ENCODE measurements at places on chromosomes 7 and 10.
A peak's percentile ranks its signal among the peaks of the same experiment; 100 is the strongest.

GRCh38 chr7:134823400-134823799 lies 44.0 kb downstream of the CALD1 start:
- DNase-seq, result no peak

DNA sequence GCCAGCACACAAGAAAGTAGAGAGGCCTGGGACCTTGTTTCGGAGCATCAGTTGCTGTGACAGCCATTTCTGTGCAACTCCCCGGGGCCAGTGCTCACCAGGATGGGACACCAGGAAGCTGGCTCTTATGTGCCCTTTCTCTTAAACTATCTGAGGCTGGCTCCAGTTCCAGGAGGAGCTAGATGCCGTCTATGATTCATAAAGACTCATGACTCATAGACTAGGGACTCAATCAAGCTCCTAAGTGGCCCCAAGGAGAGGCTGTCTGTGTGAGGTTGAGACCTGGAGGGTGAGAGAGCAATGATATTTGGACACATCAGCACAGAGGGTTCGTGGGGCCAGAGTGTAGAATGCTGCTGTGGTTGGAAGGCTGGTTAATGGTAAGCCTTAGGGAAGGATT lies 580.1 kb downstream of the CCSER2 start:
- DNase-seq, result no peak

GRCh38 chr10:74738985-74739567 lies 87.3 kb upstream of the KAT6B start:
- no peak for DNase-seq

GRCh38 chr7:134126966-134127848 lies at the start of gene LRGUK:
LRGUK (plus strand) TSS chr7:134127340; CDS start chr7:134127368, 28 bp downstream.
- DNase-seq, result peak; percentile 77

DNA sequence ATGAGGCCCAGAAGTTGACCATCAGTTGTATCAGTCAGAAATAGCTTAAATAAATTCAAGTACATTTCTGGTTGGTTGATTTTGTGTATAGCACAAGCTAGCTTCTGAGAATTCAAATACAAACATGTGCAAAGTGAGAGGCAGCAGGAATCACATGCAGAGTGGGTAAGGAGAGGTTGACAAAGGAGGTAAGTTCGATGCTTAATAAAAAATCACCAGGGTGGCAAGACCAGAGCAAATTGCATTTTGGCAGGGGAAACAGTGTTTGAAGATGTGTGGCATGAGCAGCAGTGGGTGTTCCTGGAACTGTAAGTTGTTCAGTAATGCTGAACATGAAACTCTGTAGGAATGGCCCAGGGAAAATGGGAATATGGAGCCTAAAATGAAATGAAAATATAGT lies 52.6 kb downstream of the GNAI1 start:
- DNase-seq, result no peak
